ENCODE measurements at places on chromosomes 2 and 18.

GRCh38 chr18:73791081-73791480 lies 356.6 kb downstream of the FBXO15 start:
- DNase-seq = no peak

GRCh38 chr2:172288603-172289002 lies 138.8 kb upstream of the ITGA6 start:
- no peak for DNase-seq

DNA sequence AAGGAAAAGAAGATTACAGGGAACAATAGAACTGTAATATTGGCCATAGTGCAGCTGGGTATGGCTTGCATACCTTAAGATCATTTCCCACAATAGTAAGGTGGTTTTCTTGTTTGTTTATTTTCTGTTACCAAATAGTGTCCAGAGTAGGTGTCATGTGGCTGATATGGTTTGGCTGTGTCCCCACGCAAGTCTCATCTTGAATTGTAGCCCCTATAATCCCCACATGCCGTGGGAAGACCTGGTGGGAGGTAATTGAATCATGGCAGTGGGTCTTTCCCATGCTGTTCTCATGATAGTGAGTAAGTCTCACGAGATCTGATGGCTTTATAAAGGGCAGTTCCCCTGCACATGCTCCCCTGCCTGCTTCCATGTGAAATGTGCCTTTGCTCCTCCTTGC lies 190.1 kb downstream of the ICOS start:
- no peak for DNase-seq

- no peak for DNase-seq
Measured at GRCh38 chr18:23585897-23586248, 433 bp downstream of the NPC1 start.

DNA sequence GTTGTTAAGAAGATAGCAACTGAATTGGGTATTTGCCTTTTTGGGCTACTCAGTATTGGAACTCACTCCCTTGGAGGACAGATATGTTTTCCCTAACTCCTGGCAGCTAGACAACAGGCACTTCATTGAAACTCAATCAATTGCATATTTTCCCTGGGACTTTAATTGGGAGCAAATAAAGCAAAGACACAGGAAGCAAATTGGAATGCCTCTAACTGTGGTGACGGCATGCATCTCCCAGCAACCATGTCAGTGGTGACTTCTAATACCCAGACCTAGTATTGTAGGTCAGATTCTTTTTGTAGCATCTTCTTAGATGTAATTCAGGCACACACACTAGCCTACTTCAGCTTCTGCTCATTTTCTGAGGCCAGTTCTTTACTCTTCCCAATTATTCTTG lies 164.2 kb upstream of the SETBP1 start:
- DNase-seq = no peak

DNA sequence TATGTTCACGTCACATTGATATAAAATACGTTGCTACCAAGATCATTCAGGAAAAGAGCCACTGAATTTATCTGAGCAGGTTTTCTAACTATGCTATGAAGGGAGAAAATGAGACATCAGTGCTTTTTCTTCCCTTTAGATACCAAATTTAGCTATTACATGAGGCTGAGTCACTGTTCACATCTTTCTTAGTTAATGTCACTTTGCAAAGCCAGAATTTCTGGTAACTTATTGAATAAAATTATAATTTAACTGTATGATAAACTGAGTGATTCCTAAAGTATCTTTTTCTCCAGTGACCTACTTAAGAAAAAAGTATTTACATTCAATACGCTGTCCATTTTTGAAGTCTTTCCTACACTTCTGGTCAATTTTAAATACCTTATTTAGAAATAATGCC lies 22.7 kb downstream of the C1D start:
- DNase-seq = no peak

DNA sequence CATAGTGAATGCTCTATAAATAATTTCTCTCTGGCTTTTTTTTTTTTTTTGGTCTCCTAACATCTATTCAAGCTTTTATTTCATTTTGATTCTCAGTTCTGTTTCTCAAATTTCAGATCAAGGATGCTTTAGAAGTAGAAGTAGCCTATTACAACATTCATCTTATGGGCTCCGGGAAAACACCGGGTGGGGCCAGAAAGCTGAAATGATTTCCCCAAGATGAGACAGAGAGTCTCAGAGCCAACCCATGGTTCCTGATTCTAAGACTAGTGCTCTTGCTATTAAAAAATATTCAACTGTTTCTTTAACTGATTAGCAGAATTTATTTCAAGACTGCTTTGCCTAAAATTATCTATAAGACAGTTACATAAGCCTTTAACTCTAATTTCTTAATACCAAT lies 147.2 kb upstream of the CCDC68 start:
- no peak for DNase-seq

GRCh38 chr2:59909147-59909546 lies 644.3 kb downstream of the BCL11A start:
- DNase-seq = no peak

- DNase-seq = no peak
Measured at GRCh38 chr2:168639018-168639417, 163.4 kb upstream of the NOSTRIN start.

- no peak for DNase-seq
Measured at GRCh38 chr2:184730288-184730687, 132.0 kb downstream of the ZNF804A start.

GRCh38 chr2:46042207-46042637 lies 255.0 kb upstream of the EPAS1 start:
- DNase-seq = no peak

DNA sequence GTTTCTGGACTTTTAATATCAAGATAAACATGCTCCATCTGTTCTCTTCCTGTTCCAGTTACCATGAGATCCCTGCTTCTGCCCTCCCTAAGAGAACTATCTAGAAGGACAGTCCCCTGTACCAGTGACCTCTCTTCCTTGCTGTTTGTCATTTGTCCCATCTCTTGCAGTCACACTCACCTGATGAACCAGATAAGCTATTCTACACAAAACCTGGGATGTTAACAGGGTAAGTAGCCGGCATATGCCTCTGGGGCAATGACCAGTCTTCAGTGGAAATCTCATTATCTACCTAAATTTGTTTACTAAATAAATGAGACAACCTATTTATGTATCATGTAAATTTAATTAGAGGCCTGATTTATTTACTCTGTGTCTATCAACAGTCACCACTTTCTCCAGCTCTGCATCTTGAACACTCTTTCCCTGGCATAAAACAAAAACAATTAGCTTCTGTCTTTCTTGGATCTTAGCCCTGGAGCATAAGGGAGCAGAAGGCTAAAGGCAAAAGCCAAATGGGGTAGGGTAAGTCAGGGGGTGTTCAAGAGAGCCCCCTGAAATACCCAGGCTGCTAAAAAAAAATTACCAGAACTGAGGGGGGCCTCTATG lies 337.7 kb downstream of the ALK start:
- DNase-seq = no peak
